ENCODE measurements at places on chromosomes 11 and 22.

- no peak for DNase-seq
Observed at GRCh38 chr11:83566950-83567349, 280.8 kb upstream of the CCDC90B start.

GRCh38 chr11:81744336-81745116 is 989.1 kb downstream of the FAM181B start:
- no peak for DNase-seq

GRCh38 chr22:36343720-36344105 is 44.1 kb downstream of the MYH9 start:
- no peak for DNase-seq

- DNase-seq, result no peak
Observed at GRCh38 chr22:47850644-47851151, 1088.2 kb downstream of the TBC1D22A start.

DNA sequence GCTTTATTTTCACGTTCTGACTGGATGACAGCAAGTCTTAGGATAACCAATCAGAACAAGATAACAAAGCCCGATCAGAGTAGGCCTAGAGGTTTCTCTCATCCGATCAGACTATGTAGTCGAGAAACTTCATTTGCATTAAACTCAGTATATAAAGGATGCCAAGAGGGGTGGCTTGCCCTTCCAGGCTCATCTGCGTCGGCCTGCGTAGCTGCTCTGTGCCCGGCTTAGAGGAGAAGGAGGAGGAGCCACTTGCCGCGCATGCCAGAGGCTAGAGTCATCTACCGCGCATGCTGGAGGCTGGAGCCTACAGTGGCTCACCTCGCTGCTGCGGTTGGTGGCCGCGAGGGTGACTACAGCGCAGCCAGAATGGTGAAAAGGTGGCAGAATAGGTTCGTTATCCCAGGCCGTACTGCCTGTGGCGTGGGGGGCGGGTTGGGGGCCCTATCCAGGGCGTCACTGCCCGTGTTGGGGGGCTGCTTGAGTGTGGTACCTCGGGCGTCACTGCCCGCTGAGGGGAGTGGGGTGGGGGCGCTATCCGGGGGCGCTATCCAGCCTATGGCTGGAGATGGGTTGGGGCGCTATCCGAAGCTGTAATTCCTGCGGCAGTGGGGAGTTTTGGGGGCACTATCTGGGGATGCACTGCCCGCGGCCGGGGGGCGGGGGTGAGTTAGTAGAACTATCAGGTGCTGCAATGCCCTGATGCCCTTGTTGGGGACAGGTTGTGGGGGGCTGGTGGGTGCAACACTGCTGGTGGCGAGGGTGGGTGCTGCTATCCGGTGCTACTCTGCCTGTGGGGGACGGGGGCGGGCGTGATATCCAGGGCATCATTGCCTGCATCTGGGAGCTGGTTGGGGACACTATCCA is at the start of gene RFPL2:
RFPL2 (minus strand) TSS at position 218 of the 867 bp plus-strand sequence. CDS start 2,622 bp downstream, outside the sequence.
- no peak for DNase-seq

Data from stimulated activated CD4-positive, alpha-beta T cell treated with anti-CD3 and anti-CD28 coated beads, TNF-alpha, amount 100 ng/mL, for 48 hours (primary cell).